ENCODE measurements at places on chromosomes 3 and 15. TPM values are rescaled to one million over a fixed set of nuclear protein-coding genes. Genes with fewer than 3 reads are reported as not detected.

The RAD51 gene
- 3.2 TPM for total RNA-seq

The NRROS gene
- total RNA-seq = 0.08 TPM

The CKMT1B gene
- not detected for total RNA-seq

The GNB4 gene
- 54.2 TPM for total RNA-seq

The MCF2L2 gene
- 0.15 TPM for total RNA-seq

The CLRN1 gene
- total RNA-seq = not detected

The SERPINI2 gene
- total RNA-seq = not detected

The THAP10 gene
- total RNA-seq = 0.35 TPM

The ADAMTSL3 gene
- 0.75 TPM for total RNA-seq

The MLF1 gene
- 8.6 TPM for total RNA-seq

The MYLK gene
- 85.2 TPM for total RNA-seq

The CEMIP gene
- total RNA-seq = 955 TPM

The TIGIT gene
- total RNA-seq = not detected

The ACKR4 gene
- total RNA-seq = 27.6 TPM

The IL17RB gene
- 0.35 TPM for total RNA-seq

The MITF gene
- 0.68 TPM for total RNA-seq

The CPEB1 gene
- total RNA-seq = 1.7 TPM

The SV2B gene
- 0.12 TPM for total RNA-seq

The CIDEC gene
- not detected for total RNA-seq

The VWA5B2 gene
- 1.3 TPM for total RNA-seq

The IQCF5 gene
- not detected for total RNA-seq

The PPIP5K1 gene
- 13.8 TPM for total RNA-seq

The SLC15A2 gene
- 0.15 TPM for total RNA-seq

The TLR9 gene
- not detected for total RNA-seq

The ABI3BP gene
- 1.6 TPM for total RNA-seq

The ACTRT3 gene
- total RNA-seq = 3.3 TPM

The FBXW12 gene
- not detected for total RNA-seq

The SLC27A2 gene
- not detected for total RNA-seq

The RPS27L gene
- 625 TPM for total RNA-seq

The ARGFX gene
- total RNA-seq = not detected

The CCDC39 gene
- total RNA-seq = not detected

The MME gene
- total RNA-seq = 3.5 TPM

The TERB2 gene
- not detected for total RNA-seq

The SLC28A1 gene
- total RNA-seq = not detected

The OIP5 gene
- not detected for total RNA-seq

The CCR3 gene
- total RNA-seq = 0.94 TPM

The CYP19A1 gene
- total RNA-seq = 0.30 TPM

The ALS2CL gene
- 1.9 TPM for total RNA-seq

The RBPMS2 gene
- not detected for total RNA-seq

The FOXB1 gene
- not detected for total RNA-seq

The TPRG1 gene
- total RNA-seq = 0.15 TPM

The TMEM212 gene
- not detected for total RNA-seq

The OR4M2 gene
- not detected for total RNA-seq

The A4GNT gene
- total RNA-seq = not detected

The ILDR1 gene
- not detected for total RNA-seq

The SETD5 gene
- total RNA-seq = 37.2 TPM

The MESP2 gene
- 1.6 TPM for total RNA-seq

The IMPG2 gene
- total RNA-seq = 0.23 TPM

The ZDHHC19 gene
- not detected for total RNA-seq

The ITPKA gene
- total RNA-seq = 0.60 TPM

The GHRL gene
- total RNA-seq = not detected

The ONECUT1 gene
- total RNA-seq = not detected

The APPL1 gene
- total RNA-seq = 35.7 TPM

The NBEAL2 gene
- total RNA-seq = 1.5 TPM

The GRIP2 gene
- 0.08 TPM for total RNA-seq

The ERICH6 gene
- not detected for total RNA-seq

The ADGRG7 gene
- 0.12 TPM for total RNA-seq

Measured in smooth muscle cell of the coronary artery (primary cell).